Breast epithelium (tissue), 4 donors: ENCODE measurements at places on chromosomes 1 and 21.

GRCh38 chr1:106956721-106957120 lies 99.8 kb upstream of the PRMT6 start:
- DNase-seq: no peak

DNA sequence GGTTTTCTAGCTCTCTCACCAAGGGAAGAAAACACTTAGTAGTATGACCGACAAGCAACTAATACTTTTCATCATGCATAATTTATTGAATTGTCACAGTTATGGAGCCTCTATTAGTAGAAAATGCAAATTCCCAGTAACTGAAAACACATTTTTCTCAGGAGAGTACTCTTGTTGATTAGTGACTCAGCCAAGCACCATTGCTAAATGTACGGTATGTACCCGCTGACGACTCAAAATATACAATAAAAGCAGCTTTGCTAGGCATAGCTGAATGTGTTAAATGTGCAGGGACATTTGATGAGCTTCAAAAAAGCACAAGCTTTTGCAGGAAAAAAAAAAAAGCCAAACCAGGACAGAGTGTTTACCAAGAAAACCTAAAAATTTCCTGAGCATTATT lies 63.9 kb downstream of the WDR64 start:
- no peak for DNase-seq

DNA sequence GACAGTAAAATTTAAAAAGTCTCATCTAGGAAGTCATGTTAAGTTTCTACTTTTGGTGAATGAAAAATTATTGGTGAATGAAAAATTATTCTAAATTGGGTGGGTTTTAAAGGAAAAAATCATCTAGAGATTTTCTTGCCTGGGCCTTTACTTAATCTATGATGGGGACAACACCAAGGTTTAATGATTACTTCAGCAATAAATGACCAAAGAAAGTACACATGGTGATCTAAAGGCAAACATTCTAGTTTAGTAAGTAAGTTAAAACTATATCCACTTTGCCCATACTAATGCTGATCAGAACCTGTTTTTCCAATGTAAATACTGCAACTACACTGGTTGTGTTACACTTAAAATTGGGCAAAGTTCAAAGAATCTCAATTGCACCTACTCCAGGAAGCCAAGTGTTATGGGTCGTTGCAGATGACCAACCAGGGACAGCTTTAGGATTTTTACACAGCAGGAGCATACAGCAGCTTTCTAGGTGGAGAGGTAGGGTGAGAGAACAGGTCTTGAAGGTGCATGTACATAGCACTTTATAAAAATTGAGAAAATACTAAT lies 14.6 kb upstream of the RPL5 start:
- no peak for DNase-seq

- no peak for DNase-seq
These were observed 46.1 kb downstream of the MEGF6 start for GRCh38 chr1:3564921-3565831.

DNA sequence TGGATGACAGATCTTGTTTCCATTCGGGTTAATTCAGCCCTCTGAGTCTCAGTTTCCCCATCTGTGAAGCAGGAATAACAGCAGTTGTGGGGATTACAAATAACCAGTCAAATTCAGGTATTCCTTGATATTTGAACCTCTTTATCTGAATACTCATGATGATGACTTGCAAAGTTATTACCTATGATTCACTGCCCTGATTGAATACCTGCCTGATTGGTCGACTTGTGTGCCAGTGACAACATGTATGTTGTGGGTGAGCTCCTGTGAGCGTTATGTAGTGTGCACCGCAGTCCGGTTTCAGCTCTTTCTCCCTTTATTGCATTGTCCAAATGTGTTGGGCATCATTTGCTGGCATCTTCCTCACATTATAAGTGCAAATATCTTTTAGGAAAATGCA lies 9.5 kb upstream of the TMEM61 start:
- DNase-seq: no peak

GRCh38 chr1:21868941-21869454 lies 56.9 kb downstream of the LDLRAD2 start:
- DNase-seq: no peak

DNA sequence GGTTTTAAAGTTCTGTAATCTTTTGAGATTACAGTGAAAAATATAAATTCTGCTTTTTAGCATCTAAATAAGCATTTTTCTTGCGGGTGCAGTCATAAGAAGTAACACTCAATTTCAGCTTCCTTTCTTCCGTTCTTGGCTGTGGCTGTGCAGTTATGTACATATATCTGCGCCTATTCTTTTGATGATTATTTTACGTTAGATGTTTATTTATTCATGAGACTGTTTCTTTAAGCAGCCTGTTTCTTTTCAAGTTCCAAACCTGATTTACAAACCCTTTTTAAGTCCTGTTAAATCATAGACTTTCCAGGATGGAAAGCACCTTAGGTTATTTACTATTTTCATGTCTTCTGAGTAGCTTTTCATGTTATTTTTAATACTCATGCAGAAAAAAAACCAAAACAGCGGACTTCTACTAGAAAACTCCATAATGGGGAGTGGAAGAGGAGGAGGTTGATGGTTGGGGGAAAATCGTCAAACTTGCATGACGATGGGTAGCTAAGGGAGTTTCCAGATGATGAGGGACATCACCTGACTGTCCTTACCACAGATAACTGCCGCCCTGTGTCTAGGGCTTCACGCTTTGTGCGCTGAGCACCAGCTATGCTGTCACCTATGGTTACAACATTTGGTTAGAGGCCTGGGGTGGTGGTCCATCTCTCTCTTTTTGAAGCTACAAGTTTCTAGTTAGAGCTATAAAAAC lies 2.6 kb downstream of the PRDM2 start:
- DNase-seq: no peak

- no peak for DNase-seq
These were observed 27.7 kb downstream of the TRIM11 start for GRCh38 chr1:228378873-228379460.

DNA sequence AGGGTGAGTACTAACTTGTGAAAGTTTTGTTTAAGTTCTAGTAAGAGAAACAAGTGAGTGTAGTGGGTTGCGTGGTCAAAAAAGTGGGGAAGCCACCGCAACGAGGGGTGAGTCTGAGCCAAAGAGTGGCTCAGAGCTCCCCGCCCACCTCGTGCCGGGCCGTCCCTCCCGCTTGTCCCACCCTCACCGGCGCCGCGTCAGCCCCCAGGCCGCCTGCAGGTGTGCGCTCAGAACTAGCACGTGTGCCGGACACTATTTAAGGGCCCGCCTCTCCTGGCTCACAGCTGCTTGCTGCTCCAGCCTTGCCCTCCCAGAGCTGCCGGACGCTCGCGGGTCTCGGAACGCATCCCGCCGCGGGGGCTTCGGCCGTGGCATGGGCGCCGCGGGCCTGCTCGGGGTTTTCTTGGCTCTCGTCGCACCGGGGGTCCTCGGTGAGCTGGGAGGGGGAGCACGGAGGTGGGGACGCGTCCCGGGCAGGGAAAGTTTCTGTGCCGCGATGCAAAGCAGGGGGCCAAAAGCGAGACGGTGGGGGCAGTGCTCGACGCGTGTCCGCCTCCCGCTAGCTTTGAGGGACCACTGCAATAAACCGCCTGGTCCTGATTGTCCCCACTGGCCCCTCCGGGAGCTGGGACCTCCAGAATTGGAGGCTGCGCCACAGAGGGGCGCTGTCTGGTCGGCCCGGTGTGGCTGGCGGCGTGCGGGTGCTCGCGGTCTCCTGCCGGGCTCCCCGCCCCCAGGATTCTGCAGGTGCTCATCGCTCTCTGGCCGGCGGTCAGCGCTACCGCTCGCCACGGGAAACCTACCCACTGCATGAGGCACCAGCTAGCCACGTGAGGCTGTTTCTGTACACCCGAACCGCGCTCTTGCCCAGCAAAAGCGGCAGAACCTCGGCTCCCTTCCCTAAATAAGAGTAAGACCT lies at the start of gene CR2:
CR2 (plus strand) TSS at position 283 of the 919 bp plus-strand sequence; CDS start at position 374, 91 bp downstream.
- DNase-seq: peak; percentile 19

GRCh38 chr1:239367196-239367810 lies 19.1 kb upstream of the CHRM3 start:
- DNase-seq: no peak

GRCh38 chr1:24909388-24909898 lies 20.6 kb downstream of the RUNX3 start:
- DNase-seq: no peak

GRCh38 chr1:26782521-26783212 lies 5.1 kb upstream of the PIGV start:
- DNase-seq: no peak

DNA sequence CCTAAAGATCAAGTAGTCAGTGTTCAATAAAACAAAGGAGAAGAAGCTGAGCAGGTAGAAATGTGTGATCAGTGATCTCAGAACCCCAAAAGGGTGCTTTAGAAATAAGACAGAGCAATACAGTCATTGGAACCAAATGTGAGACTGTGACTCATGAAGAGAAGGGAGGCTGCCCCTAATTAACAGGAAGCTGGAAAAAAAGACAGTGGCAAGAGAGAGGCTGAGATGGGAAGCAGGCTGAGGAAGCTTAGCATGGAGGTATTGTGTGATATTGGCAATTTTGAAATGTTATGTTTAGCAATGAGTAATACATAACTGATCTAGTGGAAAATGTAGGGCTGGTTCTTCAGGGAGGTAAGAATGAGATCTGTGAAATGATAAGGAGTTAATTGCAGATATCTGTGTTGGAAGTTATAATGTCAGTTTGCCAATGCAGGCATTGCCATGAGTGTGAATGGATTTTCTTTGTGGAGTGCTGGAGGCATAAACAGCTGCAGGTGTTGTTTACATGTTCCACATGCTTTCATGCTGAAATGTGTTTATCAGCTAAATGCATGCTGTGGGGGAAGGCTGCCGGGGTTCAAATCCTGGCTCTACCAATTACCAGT lies 90.6 kb upstream of the CACNA1E start:
- no peak for DNase-seq

DNA sequence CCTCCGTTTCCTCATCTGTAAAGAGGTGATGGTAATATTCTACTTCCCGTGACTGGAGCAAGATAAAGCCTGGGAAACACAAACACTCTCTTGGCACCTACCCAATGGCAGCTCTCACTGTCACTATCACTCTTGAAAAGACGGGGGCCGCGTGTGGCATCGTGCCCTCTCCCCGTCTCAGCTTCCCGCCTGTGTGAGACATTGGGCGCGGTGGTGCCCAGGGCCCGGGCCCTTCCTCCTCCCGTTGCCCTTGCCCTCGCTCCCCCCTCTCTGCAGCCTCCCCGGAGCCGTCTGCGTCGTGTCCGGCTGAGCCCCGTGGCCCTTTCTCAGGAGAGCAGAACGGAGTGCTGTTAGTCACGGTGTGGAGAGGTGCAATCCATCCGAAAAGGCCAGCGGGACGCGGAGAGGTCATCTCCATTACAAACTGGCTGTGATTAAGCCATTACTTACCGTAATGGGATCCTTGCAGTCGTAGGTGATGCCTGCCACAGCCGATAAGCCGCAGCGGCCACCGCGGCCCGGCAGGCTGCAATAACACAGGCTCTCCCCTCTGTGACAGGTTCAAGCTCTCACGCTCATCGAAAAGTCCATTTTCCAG lies 156.4 kb upstream of the ZC3H12A start:
- no peak for DNase-seq

GRCh38 chr1:1782399-1783221 lies 4.3 kb upstream of the NADK start:
- no peak for DNase-seq

DNA sequence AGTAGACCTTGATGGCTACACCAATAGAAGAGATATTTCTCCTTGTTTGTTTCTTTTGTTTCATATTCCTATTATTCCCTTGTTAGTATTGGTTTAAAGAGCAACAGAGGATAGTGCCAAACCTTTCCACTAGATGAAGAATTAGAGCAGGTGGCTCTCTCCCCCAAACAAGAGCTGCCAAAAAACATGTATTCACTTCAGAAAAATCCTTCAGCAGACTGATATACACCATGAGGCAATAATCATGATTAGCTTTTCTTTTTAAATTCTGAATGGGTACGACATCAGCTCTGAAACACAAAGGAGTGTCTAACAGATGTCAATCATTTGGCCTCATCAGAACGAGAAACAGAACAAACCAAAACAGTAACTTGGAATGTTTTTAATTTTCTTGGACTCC lies 67.3 kb upstream of the MAP10 start:
- no peak for DNase-seq

DNA sequence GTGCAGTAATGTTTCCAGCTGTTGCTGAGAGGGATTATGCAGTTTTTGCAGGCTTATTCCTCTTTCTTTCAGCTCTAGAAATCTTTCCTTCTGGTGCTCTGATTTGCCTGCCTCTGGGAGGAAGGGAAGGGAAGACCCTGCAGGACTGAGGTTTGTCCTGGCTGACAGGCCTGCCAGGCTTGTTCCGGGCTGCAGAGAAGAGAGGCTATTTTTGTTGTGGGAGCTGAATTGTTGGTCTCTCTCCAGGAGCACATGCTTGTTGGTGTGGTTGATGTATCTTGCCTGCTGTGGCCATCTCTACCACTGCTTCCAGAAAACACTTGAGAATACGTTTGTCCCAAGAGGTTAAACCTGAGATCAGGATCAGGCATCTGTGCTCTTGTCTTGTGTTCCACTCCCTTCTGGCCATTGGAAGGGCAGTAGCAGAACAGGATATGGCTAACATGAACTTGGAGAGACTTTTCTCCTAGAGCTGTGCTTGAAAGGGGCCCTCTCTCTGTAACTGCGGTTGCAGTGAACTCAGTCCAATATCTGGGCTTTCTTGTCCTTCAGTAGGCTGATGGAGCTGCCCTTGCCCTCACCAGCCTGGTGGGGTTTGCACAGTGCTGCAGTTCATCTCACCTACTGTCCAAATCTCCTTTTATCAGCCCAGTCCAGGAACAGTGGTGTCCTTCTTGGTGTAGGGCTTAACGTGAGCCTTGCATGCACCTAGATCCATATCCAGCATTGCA lies 21.5 kb upstream of the SLC25A34 start:
- DNase-seq: no peak

- no peak for DNase-seq
These were observed 10.6 kb downstream of the ID3 start for GRCh38 chr1:23548704-23549143.

DNA sequence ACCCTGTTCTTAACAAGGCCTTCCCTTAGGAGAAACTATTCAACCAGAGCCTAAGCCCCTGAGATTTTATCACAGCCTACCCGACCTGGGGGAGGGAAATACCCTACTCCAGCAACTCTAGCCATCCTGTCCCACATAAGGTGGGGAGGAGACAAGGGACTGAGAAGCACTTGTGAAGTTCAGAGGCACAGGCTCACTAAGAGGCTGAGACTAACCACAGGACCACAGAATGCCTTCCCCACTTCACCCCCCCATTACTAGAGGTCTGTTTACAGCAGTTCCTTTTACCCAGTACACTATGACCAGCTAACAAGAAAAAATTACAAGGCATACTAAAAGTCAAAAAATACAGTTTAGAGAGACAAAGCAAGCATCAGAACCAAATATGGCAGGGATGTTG lies 86.8 kb downstream of the TEX35 start:
- no peak for DNase-seq

DNA sequence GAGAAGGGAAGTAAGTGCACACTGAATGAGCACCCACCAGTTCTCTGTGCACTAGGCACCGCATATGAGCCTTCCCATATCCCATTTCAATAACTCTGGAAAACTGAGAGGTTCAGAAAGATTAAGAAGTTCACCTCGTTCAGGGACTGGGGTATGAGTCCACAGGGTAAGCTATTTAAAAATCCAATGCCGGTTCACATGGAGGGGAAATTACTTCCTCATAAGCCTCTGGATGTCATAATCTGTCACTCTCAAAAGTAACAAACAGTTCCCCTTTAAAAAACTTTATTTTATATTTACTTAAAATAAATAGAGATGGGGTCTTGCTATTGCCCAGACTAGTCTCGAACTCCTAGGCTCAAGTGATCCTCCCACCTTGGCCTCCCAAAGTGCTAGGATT lies 1.9 kb downstream of the OR2B11 start:
- DNase-seq: no peak

GRCh38 chr1:27567146-27567526 lies 36.8 kb downstream of the AHDC1 start:
- DNase-seq: no peak
